T1000 (cell line): ENCODE measurements at places on chromosomes 5 and 9.

GRCh38 chr5:143653256-143653655 lies 158.7 kb upstream of the HMHB1 start:
- no peak for DNase-seq

DNA sequence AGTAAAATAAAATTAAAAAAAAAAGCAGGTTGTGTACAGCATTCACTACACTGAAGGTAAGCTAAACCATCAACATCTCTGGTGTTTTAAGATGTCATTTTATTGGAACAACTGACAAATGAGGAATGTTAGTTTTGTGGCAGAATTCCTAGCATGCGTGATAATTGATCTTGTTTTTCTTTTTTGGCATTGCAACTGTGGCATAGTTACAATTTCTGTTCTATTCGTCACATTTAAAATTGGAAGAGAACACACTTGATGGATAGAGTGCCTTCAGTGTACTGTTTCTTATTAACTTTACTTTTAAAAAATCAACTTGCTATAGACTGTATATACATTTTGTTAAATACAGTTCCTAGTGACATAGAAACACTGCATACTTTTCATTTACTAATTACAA lies 43.6 kb upstream of the TNFSF15 start:
- no peak for DNase-seq

DNA sequence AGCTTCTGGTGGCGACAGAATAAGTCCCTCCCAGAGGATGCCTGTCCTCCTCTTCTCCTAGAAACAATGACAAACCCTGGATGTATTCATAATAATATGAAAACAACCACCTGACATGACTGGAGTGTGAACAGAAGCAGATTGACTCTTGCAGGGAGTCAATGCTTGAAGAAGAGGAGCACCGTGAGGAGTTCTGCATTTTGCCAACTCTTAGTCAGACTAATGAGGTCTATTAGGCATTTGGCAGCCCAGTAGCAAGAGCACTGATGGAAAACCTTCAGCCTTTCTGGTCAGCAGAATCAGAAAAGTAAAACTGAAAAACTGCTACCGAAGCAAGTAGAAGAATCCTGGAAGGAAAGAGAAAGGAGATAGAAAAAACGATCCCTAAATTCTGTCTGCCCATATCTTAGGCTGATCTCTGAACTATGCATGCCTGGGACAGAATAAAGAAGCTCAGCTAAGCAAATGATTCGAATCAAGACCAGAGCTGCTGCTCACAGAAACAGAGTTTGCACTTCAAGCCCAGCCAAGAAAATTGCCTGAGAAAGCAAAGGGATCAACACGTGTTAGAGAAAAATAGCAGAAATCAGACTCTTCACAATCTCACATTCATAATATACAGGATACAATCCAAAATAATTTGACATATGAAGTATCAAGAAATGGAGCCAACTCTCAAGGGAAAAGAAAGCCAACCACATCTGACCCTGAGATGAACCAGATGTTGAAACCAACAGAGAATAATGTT lies 69.5 kb upstream of the OSMR start:
- no peak for DNase-seq

DNA sequence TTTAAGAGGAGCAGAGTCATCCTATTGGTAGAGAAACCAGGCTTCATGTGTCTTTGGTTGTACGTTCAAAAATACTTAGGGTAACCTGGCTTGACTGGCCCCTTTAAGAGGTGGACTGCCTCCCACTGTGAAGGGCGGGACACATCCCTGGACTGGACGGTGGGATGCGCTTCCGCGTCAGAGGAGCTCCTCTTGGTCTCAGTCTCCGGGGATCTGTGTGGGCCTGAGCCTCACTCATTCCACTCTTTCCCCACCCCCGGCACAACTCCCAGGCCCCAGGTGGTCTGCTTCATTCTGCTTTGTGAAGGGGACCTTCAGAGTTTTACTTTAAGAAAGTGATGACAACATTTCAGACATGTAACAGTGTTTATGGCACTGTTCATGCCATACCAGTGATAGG lies 601.1 kb downstream of the IRX1 start:
- DNase-seq: no peak

GRCh38 chr5:78362220-78362619 lies 1.8 kb downstream of the SCAMP1 start:
- no peak for DNase-seq

GRCh38 chr9:94794476-94795167 lies 68.1 kb downstream of the AOPEP start:
- no peak for DNase-seq

- no peak for DNase-seq
Measured at GRCh38 chr5:17090839-17091238, 126.6 kb upstream of the BASP1 start.

DNA sequence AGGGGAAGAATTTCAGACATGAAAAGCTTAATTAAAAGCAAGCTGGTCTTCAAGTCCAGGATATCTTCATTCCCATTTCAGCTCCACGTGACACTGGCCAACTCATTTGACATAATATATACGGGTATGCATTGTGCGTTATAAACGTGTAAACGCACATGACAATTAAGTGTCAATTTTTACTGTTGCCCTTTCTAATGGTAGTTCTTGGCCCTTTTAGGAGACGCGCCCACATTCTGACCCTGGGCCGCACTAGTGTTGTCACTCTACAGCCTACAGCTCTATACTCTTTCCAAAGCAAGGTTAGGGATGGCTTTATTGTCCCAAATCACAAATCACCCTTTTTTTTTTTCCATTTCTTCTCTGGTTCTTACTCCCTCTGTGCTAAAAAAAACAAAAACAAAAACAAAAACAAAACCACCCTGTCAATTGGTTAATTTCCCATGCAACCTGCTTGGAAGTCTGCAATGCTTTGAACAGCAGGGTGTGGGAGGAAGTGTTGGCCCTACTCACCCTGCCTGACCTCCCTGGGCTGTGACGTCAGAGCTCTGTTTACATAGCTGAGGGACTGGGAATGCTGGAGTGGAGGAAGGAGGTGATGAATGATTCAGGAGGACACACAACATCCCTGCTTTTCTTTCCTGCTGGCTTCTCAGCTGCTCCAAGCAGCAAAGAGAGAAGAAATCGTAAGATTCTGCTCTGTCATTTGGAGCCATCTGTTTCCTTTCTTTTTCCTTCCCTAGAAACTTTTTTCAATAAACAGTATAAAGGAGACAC lies 19.3 kb downstream of the RFK start:
- DNase-seq: no peak

- no peak for DNase-seq
Measured at GRCh38 chr5:87195616-87196015, 72.1 kb upstream of the RASA1 start.

DNA sequence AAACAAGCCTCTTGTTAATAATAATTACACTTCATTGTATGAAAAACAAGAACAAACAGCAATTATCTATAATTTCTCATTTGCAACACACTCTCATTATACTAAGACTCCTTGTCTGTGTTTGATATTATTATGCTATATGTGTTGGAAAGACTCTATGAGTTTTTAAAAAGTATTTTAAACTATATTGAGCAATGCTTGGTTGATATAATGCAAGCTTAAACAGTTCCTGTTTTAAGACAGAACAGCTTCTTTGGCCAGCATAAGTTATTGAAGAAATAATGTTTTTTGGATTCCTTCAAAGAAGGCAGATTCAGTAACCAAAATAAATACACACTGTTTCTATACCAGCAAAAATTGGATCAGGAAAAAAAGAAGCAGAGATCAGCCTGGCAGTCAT lies 871.4 kb downstream of the MAT2B start:
- no peak for DNase-seq
